ENCODE measurements at places on chromosomes 1 and 21.

GRCh38 chr1:227257964-227258363 is 60.3 kb downstream of the CDC42BPA start:
- no peaks in the 10 kb centered on the region for H3K36me3 ChIP-seq
- no peaks in the 10 kb centered on the region for H3K4me1 ChIP-seq
- H3K27me3 ChIP-seq: no peaks in the 10 kb centered on the region
- no peak overlapping the region for H3K27ac ChIP-seq

DNA sequence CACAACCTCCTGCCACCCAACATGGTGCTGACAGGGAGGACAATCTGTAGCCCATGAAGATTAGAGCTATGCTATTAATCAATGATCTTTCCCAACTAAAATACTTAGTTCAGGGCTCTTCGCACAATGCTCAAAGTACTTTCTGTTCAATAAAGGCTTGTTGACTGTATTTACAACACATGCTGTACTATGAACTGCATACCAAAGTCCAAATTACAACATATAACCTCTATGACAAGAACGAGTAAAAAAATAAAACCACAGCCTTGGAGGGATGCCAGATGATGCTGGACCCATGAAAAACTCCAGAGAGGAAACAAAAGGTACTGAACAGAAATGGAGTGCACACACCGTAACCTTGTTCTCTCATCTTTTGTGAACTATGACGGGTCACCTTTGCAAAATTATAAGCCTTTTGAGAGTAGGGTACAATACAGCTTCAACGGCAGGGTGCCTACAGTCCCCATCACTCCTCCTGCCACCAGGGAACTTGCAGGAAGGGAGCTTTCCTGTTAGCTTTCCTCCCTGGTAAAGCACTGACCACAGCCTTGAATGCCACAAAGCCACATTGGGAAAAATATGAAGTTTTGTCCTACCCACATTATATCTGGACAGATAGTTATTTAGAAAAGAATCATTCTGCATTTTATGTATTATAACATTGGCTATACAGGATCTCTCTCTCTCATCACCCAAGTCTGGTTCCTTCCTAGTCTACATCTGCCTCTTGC is 175.6 kb downstream of the NRIP1 start:
- no peak overlapping the region for H3K4me3 ChIP-seq
- no peaks in the 10 kb centered on the region for H3K36me3 ChIP-seq
- no peaks in the 10 kb centered on the region for H3K27me3 ChIP-seq
- H3K27ac ChIP-seq: no peak overlapping the region
- DNase-seq: no peak

- no peak overlapping the region for H3K27ac ChIP-seq
- H3K4me3 ChIP-seq: no peak overlapping the region
- no peaks in the 10 kb centered on the region for H3K4me1 ChIP-seq
- H3K27me3 ChIP-seq: no peaks in the 10 kb centered on the region
- no peaks in the 10 kb centered on the region for H3K36me3 ChIP-seq
- no peak for DNase-seq
Observed at GRCh38 chr1:97770376-97770775, 150.5 kb downstream of the DPYD start.

- no peaks in the 10 kb centered on the region for H3K36me3 ChIP-seq
- no peak overlapping the region for H3K27ac ChIP-seq
- no peaks in the 10 kb centered on the region for H3K27me3 ChIP-seq
- no peak for DNase-seq
- no peak overlapping the region for H3K4me3 ChIP-seq
Observed at GRCh38 chr1:63804829-63805484, 31.1 kb downstream of the ROR1 start.

GRCh38 chr1:20112279-20113000 is 6.9 kb downstream of the PLA2G2D start:
- H3K4me3 ChIP-seq: no peak overlapping the region
- H3K27ac ChIP-seq: no peak overlapping the region
- H3K27me3 ChIP-seq: peaks cover 4% of the 10 kb centered on the region
- no peaks in the 10 kb centered on the region for H3K4me1 ChIP-seq
- no peaks in the 10 kb centered on the region for H3K36me3 ChIP-seq

GRCh38 chr1:34370748-34371147 is 194.0 kb downstream of the C1orf94 start:
- no peak overlapping the region for H3K27ac ChIP-seq
- H3K36me3 ChIP-seq: no peaks in the 10 kb centered on the region
- peaks cover 2% of the 10 kb centered on the region for H3K27me3 ChIP-seq
- no peak overlapping the region for H3K4me3 ChIP-seq

GRCh38 chr1:230216896-230217295 is 149.9 kb downstream of the GALNT2 start:
- H3K27me3 ChIP-seq: no peaks in the 10 kb centered on the region
- H3K4me1 ChIP-seq: no peaks in the 10 kb centered on the region
- no peaks in the 10 kb centered on the region for H3K36me3 ChIP-seq
- DNase-seq: no peak
- H3K4me3 ChIP-seq: no peak overlapping the region
